Kidney capillary endothelial cell (primary cell): ENCODE measurements at places on chromosomes 1 and 21.

GRCh38 chr1:220908757-220909156 lies 29.5 kb downstream of the HLX start:
- peak; percentile 27 for DNase-seq

- DNase-seq, result no peak
Measured at GRCh38 chr21:45615145-45615711, 28.3 kb upstream of the PCBP3 start.

GRCh38 chr1:160656737-160657136 lies 9.9 kb upstream of the SLAMF1 start:
- DNase-seq, result no peak

DNA sequence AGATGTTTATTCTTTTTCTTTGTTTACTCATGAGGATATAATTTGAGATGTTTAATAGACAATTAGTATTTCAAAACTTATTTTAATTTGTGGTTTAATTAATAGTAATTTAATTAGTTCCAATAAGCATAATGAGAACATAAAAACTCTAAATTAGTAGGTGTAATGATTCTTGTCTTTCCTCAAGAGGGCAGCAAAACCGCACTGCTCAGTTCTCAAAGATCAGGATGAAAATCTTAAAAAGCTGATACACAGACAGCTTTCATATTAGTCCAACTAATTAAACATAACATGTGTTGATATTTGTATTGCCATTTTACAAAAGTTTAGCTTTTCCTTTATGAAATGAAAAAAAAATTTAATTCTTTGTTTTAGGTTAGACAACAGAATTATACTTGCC lies 106.7 kb upstream of the C21orf91 start:
- DNase-seq, result no peak

DNA sequence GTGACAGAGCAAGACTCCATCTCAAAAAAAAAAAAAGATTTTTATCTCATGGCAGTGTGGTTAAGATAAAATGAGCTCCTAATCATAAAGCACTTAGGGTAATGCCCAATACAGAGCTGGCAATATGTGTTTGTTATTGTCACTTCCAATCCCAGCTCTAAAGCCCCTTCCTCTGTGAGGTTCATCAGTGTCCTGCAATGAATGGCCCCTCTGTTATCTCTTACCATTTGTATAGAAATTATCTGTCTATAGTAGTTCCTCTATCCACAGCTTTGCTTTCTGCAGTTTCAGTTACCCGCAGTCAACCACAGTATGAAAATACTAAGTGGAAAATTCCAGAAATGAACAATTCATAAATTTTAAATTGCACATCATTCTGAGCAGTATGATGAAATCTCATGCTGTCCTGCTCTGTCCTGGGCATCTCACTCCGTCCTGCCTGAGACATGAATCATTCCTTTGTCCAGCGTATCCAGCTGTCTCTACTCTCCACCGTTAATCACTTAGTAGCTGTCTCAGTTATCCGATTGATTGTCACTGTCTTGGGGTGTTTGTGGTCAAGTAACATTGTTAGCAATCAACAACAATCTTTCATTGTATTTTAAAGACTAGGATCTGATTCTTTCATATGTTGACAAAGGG lies 50.2 kb upstream of the DNAH14 start:
- peak; percentile 12 for DNase-seq

- DNase-seq, result peak; percentile 30
Measured at GRCh38 chr1:44721485-44722361, 9.2 kb downstream of the RNU5D-1 start.

- no peak for DNase-seq
Measured at GRCh38 chr1:186799689-186800054, 29.1 kb upstream of the PLA2G4A start.

GRCh38 chr1:202199040-202199889 lies 5.7 kb downstream of the LGR6 start:
- no peak for DNase-seq

DNA sequence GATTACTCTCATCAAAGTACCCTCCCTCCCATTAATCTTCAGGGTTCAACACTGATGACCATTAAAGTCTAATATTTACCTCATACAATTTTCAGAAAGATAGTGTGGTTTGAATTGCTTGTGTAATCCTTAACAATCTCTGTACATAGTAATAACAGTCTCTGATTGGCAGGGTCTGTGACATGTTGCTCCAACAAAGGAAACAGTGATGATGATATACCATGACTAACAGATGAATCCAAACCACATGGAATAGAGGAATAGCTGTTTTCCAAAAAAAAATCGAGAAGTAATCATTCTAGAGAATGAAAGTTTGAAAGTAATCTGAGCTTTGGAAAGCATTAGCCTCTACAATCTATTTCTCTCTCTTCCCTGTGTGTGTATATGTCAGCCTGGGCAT lies 610.1 kb upstream of the NEGR1 start:
- DNase-seq, result peak; percentile 1

DNA sequence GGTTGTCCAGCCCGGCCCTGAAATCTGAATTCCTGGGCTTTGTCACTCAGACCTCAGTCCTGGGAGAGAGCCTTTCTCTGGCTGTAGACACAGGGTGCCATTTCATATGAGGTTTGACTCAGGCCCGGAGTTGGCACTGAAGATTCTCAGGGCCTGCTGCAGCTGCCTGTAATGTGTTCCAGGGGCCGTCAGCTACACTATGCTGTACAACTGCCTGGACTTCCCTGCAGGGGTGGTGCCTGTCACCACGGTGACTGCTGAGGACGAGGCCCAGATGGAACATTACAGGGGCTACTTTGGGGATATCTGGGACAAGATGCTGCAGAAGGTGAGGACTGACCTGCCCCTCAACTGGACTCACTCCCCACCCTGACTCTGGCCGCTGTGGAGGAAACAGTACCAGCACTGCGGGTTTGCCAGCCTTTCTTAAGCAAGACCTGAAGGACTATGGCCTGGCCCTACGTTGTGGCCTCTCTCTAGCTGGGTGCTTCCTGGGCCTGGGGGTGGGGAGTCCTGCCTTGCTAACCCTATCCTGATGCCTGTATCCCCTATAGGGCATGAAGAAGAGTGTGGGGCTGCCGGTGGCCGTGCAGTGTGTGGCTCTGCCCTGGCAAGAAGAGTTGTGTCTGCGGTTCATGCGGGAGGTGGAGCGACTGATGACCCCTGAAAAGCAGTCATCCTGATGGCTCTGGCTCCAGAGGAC lies 18.9 kb downstream of the FAAH start:
- no peak for DNase-seq

DNA sequence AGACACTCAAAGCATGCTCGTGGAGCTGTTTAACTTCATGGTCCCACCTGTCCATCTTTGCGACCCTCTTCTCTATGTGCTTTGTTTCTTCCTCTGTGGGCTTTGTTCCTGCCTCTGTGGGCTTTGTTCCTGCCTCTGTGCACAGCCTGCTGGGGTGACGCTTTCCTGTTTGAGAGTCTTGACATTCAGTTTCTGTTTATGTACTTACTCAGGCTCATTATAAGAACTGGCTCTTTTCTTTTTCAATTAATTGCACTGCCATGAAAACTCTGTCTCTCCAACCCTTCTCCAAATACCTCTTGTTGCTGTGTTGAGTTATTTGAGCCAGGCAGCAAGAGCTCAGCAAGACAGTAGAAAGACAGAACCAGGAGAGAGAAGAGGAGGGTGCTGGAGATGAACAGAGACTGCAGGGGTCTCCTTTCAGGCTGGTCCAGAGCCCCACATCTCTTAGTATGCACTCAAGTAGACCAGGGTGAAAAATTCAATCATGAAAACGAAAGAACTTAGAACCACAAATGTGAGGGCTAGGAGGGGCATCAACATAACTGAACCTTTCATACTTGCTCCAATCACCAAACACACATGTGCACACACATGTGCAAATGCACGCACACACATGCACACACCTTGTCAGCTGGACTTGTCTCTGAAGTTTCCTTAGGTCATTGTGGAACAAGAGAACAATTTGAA lies 88.3 kb upstream of the SGIP1 start:
- peak; percentile 41 for DNase-seq
